Activated CD8-positive, alpha-beta T cell treated with anti-CD3 and anti-CD28 coated beads for 36 hours (primary cell): ENCODE measurements at places on chromosomes 16 and 17.

DNA sequence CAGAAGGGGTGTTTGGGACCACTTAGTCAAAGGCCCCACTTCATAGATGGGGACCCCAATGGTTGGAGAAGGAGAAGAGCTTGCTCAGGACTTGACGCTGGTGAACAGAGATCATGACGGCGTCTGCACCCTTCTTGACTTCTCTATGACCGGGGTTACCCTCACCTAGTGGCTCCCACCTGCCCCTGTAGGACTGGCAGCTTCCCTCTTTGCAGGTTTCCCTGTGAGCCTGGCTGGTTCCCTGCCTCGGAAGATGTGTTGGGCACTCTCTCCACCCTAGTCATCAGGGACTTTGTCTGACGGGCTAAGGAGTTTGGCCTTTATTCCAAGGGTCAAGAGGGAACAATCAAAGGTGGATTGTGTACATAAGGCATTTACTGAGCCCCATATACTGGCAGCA lies 22.7 kb downstream of the TBX4 start:
- no peak for DNase-seq

- DNase-seq = no peak
Observed at GRCh38 chr16:23320693-23321092, 18.6 kb downstream of the SCNN1B start.

DNA sequence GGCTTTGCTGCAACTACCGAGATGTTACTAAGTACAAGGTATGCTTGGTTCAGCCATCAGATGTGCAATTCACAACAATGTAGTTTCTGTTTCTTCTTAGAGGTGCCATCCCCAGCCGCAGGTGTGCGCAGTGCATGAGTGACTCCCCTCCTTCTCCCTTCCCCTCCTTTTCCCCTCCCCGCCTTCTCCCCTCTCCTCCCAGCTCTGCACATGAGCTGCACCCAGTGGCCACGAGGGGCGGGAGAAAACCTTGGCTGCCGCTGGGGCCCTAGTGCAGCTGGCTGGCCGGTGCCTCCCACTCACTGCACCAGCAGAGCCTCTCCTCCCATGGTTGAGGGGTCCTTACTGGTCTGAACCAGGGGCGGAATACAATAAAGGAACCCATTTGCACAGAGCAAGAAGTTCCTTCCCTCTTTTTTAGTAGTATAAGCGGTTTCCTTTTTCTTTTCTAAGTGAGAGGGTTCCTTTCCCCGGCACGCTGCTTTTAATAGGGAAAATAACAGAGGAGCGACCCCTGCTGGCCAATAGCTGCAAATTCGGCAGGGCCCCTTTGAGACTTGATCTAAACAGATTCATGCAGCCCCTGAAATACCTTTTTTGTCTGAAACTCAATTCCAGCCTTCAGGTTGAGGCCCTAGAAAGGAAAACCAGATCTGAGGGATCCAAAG lies 7.8 kb upstream of the CCL15 start:
- DNase-seq = peak; percentile 25

DNA sequence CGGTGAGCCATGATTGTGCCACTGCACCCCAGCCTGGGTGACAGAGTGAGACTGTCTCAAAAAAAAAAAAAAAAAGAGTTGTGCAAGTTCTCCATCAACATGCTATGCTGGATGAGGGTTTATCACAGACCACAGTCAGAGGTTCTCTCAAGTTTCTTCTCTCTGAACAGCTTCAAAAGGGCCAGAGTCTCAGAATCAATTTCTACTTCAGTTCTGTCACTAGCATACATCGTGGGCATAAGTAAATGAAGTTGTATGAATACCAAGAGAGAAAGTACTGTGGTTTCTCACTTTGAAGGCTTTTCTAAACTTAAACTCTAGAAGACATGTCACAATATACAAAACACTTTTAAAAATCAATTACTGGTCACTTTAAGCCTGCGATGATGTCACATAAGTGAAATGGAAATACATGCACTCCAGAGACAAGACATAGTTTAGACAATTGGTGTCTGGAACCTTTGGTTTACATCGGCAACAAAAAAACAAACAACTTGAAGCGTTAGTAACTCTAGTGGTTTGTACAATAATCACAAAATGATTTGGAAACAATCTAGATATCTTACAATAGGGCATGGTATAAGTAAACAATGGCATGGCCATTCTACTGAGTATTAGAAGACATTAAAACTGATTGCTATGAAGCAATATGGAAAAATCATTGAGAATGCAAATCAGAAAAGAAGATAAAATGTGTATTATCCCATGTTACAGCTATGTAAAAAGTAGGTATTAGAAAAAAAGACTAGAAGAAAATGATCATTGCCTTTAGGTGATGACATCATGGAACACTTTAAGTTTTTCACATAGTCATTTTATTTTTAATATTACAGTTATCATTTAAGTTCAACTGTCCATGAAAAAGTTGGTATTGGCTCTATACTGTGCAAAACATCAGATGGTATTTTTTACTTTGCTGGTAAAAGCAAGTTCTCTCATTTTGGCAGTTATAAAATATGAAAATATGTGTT lies 232.3 kb downstream of the ZFHX3 start:
- no peak for DNase-seq

- DNase-seq = no peak
Observed at GRCh38 chr17:17567631-17568030, 23.9 kb downstream of the PEMT start.

DNA sequence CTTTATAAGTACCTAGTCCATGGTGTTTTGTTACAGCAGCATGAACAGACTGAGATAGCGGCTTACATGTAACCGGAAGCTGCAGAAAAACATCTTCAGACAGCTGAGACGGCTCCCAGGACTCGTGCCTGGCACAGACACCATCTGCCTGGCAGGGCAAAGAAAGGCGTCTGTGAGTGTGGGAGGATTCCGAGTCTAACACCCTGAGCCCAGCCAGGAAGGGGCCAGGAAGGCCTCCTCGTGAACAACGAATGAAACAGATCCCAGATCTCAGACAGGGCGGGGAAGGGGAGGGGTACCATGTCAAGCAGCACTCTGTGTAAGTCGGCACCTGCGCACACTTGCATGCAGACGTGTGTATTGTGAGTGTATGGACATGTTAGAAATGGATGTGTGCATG lies 4.4 kb upstream of the CSNK1D start:
- DNase-seq = no peak

GRCh38 chr17:73349138-73349537 lies 37.3 kb upstream of the CDC42EP4 start:
- no peak for DNase-seq

- DNase-seq = peak; percentile 69
Observed at GRCh38 chr17:75295201-75296158, 6.2 kb upstream of the SLC25A19 start.

DNA sequence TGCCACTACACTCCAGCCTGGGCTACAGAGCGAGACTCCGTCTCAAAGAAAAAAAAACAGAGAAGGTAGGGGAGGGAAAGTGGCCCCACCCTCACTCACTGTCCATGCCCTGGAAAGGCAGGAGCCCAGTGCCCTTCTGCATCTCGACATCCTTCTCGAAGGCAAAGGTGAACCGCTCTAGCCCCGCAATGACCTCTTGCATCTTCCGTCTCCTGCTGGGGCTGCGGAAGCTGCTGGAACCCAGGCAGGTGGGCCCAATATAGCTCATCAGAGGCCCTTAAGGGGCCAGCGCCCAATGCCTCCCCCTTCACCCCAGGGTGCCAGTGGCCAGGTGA lies at the start of gene CPSF4L:
CPSF4L (minus strand) TSS at position 264 of the 335 bp plus-strand sequence; CDS start at position 202, 62 bp downstream.
- no peak for DNase-seq

- no peak for DNase-seq
Observed at GRCh38 chr17:8048736-8049135, 9.9 kb downstream of the ALOX15B start.

DNA sequence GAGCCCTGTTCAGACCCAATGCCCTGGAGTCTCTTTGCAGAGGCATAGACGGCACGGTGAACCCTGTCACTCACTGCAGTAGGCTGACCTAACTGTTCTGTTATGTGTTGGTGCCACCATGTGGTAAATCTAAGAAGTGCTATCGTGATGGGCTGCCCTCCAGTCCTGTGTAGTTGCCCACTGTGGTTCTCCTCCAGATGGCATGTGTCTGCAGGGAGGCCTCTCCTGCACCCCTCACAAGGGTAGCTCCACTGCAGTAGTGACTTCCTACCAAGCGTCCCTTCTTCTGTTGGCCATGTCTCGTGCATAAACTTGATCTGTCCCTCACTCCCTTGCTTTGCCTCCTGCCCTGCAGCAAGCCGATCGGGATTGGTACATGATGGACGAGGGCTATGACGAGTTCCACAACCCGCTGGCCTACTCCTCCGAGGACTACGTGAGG lies 5.8 kb downstream of the DHX38 start:
- DNase-seq = peak; percentile 72

DNA sequence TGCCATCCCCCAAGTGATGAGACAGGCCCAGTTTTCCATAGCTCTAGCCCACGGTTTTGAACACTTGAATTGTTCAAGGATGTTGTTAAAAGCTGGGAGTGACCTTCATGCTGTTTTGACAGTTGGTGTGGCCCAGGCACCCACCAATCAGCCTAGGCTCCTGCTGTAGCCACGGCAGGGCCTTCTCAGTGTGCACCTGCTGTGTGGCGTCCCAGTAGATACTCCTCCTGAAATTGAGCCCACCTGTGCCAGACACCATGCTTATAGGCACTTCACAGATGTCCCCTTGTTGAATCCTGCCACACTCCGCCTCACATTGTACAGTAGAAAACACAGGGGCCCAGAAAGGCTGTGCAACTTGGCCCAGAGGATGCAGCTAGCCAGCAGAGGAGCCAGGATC lies 86.4 kb downstream of the SOCS1 start:
- no peak for DNase-seq

- no peak for DNase-seq
Observed at GRCh38 chr17:29663155-29663554, 40.4 kb upstream of the CORO6 start.

DNA sequence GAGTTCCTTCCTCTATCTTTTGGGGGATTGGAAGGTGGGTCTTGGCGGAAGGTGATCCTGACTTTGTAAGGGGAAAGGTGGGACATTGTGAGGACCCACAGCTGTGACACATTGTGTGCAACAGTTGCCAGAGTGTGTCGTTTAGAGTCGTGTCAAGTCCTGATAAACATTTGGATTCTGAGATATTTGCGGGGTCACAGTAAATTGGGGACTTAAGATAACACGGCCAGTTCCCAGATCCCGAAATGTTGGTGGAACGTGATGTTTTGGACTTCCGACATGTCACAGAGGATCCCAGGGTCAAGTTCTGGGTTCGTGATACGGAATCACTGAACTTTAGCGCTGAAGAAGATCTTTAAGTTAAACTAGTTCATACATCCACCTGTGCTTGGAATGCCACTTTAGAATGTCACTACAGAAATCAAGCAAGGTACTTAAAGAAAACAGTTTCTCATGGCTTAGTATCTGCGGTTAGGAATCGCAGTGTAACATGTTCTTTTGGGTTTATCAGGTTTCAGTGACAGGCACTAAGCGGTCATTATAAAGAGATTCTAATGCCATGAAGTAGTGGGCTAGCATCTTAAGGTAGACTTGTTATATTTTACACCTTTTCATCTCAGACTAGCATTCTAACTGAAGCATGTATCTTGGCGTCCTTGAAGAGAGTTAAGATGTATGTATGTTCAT lies 815 bp downstream of the ATAD5 start:
- no peak for DNase-seq

DNA sequence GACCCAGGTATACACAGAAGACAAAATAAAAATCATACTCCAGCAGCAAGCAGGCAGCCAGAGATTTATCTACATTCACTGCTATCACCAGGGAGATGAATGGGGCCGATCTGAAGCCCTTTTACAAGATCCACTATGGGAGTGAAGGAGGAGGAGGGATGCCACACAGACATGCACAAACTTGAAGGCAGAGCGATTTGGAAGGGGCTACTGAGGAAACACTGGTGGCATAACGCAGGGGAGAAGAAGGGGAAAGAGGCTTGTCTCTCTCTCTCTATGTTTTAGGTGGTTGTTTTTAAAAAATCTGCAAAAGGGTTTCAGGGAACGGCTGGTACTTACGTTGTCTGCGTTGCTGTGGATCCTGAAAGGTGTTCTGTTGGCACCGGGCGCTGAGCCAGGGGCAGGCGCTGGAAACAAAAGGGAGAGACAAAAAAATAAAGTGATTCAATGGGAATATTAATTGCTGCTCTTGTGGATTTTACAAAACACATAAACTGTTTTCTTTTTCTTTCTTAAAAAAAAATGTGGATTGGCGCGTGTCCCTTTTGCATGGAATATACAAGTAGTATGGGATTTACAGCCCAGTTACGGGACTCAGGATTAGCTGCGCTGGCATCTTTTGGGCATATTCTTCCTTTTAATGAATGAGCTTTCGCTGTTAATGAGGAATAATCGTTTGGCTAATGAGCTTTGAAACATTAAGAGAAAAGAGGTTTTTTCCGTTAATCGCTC lies 255.3 kb upstream of the PMFBP1 start:
- no peak for DNase-seq

DNA sequence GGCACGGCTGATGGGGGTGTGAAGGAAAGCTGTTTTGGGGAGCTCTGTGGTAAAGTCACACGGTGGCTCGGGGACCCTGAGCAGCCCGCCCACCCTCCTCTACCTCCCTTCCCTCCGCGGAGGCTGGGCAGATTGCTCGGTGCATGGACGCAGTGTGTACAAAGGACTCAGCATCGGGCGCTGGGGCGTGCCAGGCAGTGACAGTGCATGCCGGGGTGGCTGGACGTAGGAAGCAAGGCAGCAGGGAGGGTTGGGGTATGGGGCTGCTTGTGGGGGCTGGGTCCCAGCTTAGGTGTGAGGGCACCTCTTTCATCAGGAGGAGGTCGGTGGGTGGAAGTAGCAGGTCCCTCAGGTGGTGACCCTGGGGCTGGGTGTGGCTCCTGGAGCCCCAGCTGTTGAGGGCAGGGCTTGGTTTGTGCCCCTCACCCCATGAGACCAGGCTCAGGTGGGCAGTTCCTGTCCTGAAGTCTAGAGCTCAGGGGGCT lies 159.9 kb upstream of the GSE1 start:
- DNase-seq = no peak

GRCh38 chr17:60902399-60902798 lies 224.7 kb downstream of the BCAS3 start:
- no peak for DNase-seq

- DNase-seq = no peak
Observed at GRCh38 chr17:50620858-50621257, 13.8 kb upstream of the ABCC3 start.

DNA sequence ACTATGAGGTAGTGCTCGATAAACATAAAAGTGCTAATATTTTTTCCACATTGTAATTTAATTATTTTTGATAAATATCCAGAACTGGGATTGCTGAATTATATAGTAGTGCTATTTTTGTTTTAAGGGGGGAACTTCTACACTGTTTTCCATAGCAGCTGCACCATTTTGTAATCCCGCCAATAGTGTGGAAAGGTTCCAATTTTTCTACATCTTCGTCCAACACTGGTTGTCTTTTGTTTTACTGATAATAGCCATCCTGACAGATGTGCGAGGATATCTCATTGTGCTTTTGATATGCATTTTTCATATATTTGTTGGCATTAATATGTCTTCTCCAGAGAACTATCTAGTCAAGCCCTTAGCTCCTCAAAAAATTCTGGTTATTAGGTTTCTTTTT lies 259.6 kb upstream of the KCNJ16 start:
- no peak for DNase-seq

DNA sequence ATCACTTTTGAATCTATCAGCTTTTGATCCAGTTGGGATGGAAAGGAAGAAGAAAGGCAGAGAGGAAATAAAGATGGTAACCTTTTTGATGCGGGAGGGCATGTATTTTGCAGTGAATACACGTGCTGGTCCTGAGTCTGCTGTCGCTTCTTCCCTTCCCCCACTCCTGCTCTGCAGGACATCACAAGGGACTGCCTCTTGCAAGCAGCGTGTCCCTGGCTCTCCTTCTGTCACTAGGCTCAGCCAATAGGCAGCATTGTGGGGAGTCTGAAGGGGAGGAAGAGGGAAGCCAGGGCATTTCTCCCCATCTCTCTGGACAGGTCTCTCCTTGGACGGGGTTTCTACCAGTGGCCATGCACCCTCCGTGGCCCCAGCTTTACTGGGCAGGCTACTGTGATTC lies 15.7 kb upstream of the WFDC1 start:
- DNase-seq = no peak
